ENCODE measurements at places on chromosomes 16 and 17.

DNA sequence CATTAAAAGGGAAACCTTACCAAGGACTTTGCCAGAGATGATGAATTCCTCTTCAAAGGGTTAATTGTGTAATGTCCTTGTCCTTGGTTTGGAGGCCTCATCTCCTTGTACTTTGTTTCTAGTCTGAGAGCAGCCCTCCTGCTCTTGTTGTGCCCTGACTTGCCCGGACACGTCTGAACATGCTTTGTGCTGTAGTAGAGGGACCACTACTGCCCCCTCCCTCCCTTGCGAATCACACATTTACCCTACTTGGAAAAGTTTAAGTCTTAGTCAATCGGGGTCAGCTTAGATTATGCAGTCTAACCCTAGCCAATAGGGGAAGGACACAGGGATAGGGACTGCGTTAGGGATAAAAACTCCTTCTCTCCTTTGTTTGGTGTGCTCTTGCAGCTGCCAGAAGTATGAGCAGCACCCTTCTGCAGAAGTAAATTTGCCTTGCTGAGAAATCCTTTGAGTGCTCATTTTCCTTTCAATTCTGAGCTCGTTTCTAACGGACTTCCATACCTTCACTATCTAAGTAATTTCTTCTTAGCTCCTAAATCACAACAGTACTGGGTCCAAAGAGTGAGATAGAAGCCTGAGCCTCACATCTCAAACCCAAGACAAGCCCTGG is 26.4 kb upstream of the CLEC3A start:
- no peak for DNase-seq

DNA sequence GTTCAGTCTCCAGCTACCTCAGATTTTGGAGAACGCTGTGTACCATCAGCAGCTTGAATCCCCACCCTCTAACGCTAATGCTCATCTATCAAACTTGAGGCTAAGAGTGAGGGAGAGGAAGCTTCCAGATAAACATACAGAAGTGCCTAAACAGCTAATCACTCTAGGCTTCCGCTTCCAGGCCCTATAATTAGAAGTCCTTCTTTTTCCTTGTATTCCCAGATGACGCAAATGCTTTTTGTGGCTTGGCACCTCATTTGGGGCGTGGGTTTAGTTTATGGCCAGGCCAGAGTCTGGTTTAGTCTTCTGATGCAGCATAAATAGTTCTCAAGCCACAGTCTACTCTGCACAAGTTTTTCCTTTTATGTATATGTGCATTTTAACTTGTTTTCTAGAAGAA is 263.4 kb downstream of the BCAS3 start:
- peak; percentile 89 for DNase-seq

DNA sequence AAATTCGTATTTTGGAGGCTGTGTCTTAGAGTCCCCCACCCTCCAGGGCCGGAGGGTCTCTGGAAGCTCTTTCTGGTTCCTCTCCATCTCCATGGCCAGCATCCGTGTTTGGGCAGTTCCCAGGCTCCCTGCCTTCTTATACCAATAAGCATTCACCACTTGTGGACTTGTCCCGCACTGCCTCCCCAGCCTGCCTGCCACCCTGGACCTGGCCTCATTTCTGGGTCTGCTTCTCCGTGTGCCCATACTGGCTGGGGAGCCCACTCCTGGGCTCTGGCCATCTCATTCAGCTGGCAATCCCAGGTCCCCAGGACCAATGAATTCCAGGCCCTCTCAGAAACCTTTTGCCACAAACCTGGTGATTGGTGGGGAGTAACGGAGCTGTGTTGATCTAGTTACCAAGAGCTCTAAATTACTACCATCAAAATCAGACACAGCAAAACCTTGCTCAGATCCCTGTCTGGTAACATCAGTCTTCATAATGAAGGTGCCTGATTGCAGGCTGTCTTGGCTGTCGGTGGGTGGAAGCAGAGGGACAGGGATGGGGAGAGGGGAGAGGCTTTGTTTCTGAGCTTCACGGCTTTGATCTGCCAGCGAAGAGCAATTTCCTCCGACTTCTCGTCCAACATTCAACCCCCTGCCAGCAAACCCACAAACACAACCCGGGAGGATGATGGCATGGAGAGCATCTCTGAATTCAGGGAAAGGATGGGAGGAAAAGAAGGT is 27.7 kb upstream of the CRHR1 start:
- no peak for DNase-seq

DNA sequence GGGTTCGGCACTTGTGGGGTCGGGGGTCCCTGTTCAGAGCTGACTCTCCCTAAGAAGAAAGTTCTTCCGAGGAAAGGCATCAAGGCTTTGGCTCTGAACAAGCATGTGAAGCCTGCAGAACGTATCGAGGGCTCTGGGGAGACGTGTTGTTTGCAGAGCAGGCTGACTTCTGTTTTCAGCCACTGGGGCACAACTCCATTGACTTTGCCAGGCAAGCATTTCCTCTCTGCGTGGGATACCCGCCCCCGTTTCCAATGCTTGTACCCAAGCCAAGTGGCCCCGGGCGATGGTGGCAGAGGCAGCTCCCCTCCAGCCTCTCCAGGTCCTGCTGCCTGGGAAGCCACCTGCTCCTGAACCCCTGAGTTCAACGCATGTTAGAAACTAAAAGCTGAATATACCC is 255.7 kb downstream of the RBFOX3 start:
- DNase-seq, result no peak

GRCh38 chr17:76833034-76833644 is 35.1 kb upstream of the MGAT5B start:
- DNase-seq, result no peak

DNA sequence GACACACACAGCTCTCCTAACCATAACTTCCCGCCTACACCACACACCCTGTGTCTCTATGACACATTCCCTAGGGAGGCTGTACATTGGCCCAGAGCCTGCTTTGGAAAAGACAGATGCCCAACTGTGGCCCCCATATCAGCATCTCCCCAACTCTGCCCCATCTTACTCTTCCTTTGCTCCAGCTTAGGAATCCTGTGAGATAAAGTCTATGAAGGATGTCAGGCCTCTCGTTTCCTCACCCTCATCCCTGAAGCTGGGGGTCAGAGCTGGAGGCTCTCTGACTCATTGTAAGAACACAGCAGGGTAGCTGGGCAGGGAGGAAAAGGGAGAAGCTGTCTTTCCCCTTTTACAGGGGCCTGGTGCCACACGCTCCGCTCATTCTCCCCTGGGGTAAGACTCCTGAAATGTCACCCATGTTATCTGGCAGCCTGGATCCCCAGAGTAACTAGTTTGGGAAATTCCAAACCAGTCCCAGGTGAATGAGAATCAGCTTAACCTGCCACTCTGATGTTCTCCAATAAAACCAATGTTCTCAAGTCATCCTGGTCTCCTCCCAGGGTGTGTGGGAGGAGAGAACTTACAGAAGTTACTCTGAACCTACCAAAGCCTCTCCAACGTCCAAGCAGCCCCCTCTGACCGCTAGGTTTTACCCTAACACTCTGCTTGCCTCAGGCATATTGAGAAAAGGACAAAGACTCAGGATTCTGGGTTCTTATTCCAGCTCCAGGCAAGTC is 2.8 kb downstream of the RAPGEFL1 start:
- no peak for DNase-seq

DNA sequence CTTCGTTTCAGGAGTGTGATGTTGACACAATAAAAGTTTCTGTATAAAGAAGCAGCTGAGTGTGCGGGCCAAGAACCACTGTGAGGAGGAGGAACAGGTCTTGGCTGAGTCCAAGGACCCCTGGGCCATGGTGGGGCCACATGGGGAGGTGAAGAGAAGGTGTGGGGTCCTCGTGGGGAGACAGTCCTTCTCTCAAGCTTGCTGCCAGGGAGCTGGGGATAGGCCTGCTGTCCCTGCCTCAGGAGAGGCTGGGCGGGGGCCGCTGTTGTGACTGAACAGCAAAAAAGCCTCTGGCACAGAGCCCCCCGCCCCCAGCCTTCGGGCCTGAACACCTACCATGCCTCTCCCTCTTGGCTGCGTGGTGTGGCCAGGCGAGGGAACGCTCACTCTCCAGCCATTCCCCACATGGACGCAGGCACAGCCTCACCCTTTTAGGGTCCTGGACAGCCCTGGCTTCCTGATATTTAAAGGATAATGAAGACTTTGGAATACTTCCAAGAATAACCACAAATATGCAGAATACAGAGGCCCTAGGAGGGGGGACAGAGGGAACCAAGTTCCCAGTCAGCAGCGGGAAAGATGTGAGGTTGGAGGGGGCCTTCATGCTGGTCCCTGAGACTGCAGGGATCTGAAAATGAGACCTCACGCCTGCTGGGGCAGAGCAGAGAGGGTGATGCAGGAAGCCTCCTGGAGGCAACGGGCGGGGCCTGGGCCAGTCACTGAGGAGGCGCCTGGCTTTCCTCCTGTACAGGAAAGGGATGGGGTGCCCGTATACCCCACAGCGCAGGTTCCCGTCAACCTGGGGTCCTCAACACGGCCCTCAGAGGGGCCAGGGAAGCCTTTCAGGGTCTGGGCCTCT is 100.0 kb upstream of the CREBBP start:
- no peak for DNase-seq

DNA sequence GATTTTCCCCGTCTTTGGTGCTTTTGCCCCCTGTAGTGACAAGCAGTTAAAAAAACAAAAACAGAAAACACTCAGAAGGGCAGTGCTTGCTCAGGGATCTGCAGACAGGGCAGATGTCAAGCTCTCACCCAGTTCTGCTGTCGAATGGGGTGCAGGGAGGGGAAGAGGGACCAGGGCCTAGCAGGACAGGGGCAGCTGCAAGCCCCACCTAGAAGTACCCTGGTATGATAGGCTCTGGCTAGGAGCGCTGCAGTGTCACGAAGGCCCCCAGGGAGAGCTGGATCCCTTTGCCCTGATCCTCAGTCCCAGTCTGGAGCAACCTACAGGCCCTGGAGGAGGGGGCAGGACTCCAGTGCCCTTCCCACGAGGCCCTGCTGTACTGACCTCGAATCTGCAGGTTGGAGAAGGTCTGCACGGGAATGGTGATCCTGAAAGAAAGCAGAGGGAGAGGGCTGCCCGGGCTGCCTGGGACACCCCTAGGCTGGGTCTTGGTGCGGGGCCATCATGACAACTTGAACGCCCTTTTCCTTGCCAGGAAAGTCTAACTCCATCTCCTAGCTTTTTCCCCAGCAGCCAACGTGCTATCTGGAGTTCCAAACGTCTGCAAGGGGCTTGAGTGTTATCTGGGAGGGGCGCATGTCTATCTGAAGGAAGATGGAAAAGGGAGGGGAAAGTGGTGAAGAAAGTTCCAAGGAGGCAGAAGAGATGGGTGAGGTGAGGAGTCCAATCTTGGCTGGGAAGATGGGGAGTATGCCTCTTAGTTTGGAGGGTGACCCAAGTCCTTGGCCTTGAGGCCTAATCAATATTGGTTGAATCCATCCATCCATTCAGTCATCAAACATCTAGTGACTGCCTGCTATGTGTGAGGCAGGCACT is 4.8 kb downstream of the GFAP start:
- no peak for DNase-seq

DNA sequence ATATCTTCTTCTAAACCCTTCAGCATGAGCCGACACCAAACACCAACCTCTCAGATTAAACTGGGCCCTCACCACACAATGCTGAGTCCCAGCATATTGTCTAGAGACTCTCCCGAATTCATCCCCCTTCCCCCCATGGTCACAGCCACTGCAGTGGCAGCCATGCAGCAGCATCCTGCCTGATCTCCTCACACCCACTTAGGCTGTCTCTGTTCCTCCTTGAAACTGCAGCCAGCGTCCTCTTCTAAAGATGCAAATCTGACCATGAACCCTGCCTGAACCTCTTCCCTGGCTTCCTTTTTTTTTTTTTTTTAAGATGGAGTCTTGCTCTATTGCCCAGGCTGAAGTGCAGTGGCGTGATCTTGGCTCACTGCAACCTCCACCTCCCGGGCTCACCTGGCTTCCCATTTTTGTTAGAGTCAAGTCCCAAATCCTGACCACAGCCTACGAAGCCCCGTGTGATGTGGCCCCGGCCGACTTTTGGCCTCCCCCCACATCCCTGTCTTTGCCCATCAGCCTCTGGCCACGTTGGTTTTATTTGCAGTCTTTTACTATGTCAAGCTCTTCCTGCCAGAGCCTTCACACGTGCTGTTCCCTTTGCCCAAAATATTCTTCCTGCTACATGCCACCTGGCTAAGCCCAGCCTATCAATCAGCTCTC is 2.8 kb downstream of the FA2H start:
- DNase-seq, result no peak

DNA sequence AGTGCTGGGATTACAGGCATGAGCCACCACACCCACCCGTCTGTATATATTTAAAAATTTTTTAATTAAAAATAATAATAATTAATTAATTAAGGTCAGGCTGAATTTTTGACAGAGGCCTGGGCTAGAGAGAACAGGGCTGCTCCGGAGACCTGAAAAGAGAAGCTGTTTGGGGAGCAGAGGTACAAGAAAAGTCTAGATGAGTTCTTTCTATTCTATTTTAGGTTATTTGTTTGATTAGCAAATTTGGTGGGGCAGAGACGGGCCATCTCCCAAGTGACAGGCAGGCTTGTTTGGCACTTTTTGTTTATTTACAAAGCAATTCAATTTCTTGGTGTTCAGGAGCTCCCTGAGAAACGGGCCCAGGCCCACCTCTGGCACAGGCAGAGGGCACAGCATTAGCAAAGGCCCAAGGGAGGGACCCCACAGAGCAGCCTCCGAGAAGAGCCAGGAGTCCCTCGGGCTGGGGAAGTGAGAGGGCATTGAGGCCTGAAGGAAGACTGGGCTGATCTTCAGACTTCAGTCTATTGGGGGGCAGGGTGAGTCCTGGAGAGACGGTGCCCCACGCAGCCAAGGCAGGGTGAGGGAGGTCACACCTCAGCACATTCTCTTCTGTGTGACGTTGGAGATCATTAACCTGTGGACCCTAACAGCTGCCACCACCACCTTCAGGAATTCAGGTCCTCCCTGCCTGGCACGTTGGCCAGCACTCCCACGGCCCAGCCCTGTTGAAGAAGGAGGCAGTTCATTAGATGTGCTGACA is 10.8 kb upstream of the RIPOR1 start:
- no peak for DNase-seq

DNA sequence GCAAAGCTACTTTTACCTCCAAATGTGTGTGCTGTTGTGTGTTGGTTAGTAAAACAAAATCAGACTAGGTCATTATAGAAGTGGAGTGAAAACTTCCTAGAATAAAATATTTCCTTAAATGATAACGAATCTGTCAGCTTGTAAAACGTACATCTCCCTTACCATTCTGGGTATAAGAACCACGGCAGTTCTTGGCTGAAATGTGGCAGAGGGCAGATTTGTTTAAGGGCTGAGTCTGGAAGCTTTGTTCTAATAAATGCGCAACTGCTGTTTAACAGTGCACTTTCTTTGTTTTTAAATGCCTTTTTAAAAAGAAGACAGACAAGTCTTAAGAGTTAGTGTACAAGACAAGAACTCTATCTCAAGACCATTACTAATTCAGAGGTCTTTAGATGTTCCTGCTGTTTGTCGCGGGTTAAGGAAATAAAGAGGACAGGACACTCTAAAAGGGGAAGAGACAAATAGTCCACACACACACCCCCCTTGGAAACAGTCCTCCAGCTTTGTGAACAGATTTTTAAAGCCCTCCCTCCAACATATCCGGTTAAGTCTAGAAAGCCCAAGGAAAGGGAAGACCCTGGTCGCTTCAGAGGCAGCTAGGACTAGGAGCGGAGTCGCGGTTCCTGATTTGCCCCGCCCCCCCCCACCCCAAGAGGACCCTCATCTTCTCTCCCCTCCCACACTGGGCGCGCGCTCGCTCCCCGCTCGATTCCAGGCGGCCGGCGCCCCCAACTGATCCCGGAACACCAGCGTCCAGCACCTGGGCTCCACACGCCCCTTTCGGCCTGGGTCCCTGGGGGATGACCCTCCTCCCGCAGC is 658 bp downstream of the SYNRG start:
- DNase-seq, result no peak

GRCh38 chr16:67207249-67208091 is 8.5 kb downstream of the ELMO3 start:
- DNase-seq, result no peak
